Activated gamma-delta T cell treated with anti-CD3 and anti-CD28 coated beads, Interleukin-2, amount 50 U/mL, for 16 hours (primary cell): ENCODE measurements at places on chromosomes 4 and X.
A peak's percentile ranks its signal among the peaks of the same experiment; 100 is the strongest.

DNA sequence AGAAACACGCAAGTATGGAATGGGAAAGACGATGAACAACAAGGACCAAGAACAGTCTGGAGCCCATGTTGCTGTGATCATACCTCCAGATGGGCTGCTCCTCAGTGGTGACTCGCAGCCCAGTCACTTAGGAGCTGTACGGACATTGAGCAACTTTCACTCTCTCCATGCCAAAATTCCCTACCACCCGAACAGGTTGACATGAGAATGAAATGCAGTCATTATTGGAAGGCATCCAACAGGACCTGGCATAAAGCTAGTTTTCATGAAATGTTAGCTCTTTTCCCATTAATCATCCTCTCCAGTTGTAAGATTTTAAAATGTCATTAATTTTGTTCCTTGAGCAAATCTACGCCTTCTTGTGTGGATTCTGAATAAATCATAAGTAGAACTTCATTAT lies 82.7 kb upstream of the GPM6B start:
- no peak for DNase-seq

- no peak for DNase-seq
Observed at GRCh38 chrX:151419782-151420181, 22.8 kb downstream of the VMA21 start.

GRCh38 chrX:100410901-100411801 lies 1.1 kb upstream of the PCDH19 start:
- DNase-seq: no peak

DNA sequence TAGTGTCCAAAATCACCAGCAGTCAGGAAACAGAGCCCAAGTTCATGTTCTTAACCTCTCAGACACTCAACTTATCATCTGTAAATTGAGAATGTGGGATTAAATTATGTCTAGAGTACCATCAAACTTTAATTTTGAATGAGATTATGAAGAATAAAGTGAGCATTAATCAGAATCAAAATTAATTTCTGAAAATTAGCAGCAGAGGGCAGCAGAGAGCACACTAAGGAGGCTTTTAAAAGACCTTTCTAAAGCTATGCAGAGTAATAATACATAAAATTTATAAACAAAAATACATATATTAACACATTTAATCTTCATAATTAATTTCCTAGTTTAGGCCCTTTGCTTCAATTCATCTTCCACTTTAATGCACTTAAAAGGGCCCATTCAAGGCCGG lies 7.1 kb downstream of the TASL start:
- no peak for DNase-seq

- DNase-seq: no peak
Observed at GRCh38 chr4:150593996-150594395, 12.0 kb downstream of the MAB21L2 start.

DNA sequence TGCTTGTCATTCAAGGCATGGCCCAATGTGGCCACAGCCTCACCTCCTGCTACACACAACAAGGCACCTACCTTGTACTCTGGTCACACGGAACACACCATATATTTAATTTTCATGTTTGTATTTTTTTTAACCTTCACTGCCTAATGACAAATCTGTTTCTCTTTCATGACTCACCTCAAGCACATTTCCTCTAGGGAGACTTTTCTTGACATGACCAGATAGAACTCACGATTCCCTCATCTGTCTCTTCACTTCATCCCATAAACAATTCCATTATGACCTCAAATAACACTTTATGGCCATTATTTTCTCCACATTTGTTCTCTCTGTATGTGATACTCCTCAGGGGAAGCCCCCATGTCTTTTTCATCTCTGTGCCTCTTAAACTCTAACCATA lies 11.1 kb downstream of the DRP2 start:
- DNase-seq: no peak

DNA sequence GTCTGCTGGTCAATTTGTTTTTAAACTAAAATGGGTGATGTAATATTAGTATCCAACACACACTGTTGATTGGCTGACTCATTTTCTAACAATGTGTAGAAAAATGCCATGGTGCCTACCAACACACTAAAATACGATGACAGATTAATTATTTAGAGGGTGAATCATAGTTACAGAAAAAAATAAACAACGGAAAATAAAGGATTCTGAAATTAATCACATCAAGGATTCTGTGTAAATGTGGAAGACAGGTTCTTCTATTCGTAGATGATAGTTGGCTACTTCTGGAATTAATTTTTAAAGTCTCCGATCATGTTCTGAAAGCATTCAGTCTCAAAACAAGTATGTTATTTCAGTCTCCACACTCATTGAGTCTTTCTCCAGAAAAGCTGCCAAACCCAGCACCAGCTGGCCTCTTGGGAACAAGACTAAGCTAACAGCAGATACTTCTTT lies 8.2 kb upstream of the IQCM start:
- no peak for DNase-seq

- DNase-seq: no peak
Observed at GRCh38 chrX:113929004-113929403, 654.9 kb upstream of the HTR2C start.

- DNase-seq: peak; percentile 35
Observed at GRCh38 chr4:47686294-47686872, 151.5 kb downstream of the CORIN start.

GRCh38 chr4:169254546-169254983 lies 16.2 kb downstream of the SH3RF1 start:
- no peak for DNase-seq

- no peak for DNase-seq
Observed at GRCh38 chrX:103658681-103659433, 27.6 kb downstream of the MORF4L2 start.

DNA sequence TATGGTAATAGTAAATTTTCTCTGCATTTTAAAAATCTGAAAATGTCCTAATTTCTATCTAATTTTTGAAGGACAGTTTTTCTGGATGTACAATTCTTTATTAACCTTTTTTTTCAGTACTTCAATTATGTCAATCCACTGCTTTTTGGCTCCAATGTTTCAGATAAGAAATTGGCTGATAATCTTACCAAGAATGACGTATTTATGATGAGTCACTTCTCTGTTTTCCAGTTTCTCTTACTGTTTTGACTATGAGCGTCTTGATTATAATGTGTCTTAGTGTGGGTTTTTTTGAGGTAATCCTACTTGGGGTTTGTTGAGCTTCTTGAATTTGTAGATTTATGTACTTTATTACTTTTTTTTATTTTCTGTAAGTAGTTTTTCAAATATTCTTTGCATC lies 47.2 kb downstream of the UGT2B11 start:
- DNase-seq: no peak

DNA sequence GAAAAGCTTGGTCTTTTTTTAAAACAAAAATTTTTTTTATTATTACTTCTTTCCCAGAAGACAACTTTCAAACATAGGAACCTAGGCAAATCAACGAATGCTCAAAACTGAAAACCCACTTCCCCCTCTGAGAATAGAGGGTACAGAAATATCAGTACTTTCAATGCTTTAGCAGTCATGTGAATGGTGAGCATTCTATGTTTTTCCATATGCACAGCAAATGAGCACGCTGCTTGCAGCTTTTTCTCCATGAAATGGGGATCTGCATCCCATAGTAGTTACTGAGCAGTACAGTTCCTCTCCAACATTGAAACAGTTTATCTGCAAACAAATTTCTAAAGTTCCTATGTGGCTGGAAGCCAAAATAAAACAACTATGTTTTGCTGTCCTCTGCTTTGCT lies 108.4 kb upstream of the BMP2K start:
- DNase-seq: no peak
